Stimulated activated CD4-positive, alpha-beta T cell treated with anti-CD3 and anti-CD28 coated beads, Interleukin-12 subunit alpha, Interleukin-12 subunit beta, amount 100 ng/mL, for 24 hours (primary cell): ENCODE measurements at places on chromosomes 7 and 10.

DNA sequence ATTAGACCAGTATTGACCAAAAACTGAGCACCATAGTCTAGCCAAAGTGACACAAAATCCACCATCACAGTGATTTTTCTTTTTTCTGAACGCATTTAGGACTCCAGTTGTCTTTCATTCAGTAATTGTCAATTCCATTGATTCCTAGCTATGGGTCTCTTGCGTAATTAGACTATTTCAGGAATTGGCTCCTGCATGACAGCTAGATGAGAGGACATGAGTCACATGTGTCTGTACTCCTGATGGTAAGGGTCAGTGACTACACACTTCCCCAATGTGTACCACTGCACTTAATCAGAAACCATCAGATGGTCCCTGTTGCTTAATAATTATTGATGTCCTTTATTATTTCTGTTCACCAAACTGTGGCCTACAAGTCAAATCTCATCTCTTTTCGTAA is 469.5 kb downstream of the POM121L12 start:
- no peak for DNase-seq

DNA sequence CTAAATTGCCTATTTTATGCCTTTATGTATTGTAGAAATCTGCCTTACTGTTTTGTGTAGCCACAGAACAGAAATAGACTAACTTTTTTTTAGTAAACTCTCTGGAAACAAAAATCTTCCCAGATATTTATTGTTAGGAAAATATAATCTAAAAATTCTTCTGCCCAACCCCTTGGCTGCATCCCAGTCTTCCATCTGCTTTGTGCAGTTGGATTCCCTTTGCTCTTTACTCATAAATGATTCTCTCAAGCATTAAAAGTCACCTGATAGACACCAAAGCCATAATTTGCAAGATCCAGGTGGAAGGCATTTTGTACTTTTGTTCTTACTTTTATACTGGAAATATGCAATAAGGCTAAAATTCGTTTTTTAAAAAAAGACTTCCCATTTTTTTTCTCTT is 6.1 kb upstream of the CAV2 start:
- no peak for DNase-seq

- DNase-seq: no peak
These were observed 16.6 kb downstream of the BAG3 start for GRCh38 chr10:119667562-119668328.

DNA sequence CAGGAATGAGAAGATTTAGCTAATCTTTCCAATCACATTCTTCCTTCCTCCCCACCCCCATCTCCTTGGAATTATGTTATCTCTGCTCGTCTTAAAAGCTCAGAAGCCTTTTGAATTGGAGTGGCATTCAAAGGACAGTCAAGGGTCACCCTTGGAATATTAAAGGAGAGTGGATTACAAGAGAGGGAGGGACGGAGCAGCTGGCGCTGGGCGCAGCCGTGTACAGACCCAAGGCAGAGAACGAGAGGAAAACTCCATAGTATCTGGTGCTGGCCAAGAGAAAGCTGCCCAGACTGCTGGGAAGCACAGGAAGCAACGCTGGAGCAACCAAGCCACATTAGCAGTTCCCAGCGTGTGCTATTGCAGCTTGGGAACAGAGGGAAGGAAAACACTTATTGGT is 95.7 kb downstream of the POU6F2 start:
- no peak for DNase-seq

- no peak for DNase-seq
These were observed 203.1 kb downstream of the ELMO1 start for GRCh38 chr7:37245590-37245989.

DNA sequence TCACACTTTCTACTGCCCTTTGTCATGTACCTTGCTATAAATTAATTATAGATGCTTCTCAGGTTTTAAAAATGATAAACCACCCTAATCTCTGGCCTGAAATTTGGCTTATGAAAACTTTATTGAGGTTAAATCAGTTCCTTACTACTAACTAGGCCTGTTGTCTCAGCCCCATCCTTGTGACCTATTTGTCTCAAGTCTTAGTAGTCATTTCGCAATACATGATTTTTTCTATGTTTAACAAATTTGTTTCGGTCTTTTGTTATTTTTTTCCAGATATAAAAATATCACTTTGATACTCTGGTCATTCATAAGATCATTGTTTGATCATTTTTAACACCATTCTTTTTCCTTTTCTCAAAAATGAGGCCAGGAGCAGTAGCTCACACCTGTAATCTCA is 411.6 kb downstream of the GFRA1 start:
- DNase-seq: no peak

DNA sequence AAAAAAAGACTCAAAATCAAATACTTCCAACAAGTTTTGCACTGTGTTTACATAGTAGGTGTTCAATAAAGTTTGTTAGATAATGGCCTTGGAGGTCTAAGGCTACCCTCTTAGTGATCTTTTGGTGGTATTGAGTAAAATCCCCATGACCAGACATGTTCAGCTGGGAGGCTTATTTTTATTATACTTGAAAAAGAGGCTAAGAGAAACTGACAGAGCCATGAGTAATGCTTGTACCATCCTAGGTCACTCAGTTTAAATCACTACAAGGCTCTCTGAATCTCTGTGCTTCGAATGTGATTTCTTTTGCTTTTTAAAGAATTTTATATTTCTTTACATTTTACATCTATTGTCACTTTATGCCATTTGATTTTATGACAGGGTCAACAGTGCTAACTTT is 90.5 kb downstream of the TWIST1 start:
- DNase-seq: no peak

DNA sequence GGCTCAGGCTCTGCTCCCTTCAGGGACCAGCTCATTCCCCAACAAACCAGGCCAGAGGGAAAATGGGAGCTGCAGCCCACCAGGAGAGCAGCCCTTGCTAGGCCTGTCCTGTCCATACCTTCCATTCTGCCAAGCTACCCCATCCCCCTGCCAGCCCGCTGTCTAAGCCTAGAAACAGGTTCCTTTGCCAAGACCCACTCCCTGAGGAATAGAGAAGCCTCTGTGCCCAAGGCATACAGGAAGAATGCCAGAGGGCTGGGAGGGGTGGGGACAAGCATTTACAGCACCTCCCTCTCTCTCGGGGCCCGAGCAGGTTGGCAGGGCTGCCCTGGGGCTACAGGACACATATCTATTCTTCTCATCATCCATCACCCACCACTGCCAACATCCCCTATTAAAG is 178.3 kb downstream of the GRID1 start:
- no peak for DNase-seq

GRCh38 chr7:39531818-39532217 is 34.4 kb upstream of the YAE1 start:
- DNase-seq: no peak

- no peak for DNase-seq
These were observed 664.2 kb upstream of the COBL start for GRCh38 chr7:51980812-51981211.

DNA sequence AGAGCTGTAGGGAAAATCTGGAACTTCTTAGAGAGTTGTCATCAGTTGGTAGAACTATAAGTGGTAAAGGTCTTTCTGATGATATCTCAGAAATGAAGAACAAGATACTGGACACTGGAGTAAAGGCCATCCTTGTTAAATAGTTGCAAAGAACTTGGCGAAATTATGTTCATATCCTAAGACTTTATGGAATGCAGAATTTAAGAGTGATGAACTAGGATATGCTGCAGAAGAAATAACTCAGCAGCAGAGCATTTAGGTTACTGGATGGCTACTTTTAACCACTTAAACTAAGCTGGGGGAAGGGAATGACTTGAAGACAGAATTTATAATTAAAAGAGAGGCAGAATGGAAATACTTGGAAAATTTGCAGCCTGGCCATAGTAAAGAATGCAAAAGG is 23.7 kb downstream of the PTEN start:
- no peak for DNase-seq

- no peak for DNase-seq
These were observed 4.7 kb upstream of the ITPRIP start for GRCh38 chr10:104342941-104343411.

GRCh38 chr7:42389697-42390096 is 152.7 kb upstream of the GLI3 start:
- no peak for DNase-seq
